Stimulated activated CD8-positive, alpha-beta memory T cell treated with anti-CD3 and anti-CD28 coated beads, Interleukin-7, amount 100 ng/mL, for 48 hours (primary cell): ENCODE measurements at places on chromosomes 12 and 14.

DNA sequence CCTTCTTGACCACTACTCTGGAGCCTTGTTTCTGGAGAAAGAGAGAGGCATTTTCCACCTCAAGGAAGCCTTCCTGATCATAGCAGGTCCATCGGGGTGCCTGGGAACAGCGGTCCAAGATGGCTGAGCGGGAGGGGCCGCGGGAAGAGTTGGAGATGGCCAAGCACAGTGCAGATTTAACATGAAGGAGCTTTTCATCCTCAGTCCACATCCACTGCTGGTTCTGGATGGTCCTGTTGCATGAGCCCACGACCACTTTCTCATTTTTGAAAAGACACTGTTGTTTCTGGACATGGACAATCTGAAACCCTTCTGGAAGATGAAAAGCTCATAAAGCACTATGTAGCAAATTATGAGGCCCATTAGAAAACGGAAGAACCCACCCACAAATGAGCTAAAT lies 1.5 kb downstream of the PTPRB start:
- DNase-seq = no peak

DNA sequence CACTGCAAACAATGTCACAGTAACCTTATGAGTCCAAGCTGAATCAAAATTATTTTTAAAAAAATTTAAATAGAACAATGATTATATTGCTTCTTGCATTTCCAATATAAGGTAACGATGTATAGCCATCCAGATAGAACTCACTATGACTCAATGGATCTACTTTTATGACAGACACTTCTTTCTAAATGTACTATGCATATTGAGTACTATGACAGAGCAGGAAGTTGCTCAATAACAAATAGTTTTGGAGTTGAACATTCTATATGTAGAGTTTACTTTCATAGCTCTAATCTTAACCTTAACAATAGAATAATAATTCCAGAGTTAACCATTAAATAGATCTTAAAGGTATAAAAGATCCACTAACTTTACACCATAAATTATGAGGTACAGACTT lies 46.7 kb upstream of the ALG10B start:
- no peak for DNase-seq

GRCh38 chr14:31243860-31244259 lies 36.3 kb upstream of the HECTD1 start:
- DNase-seq = no peak

- no peak for DNase-seq
These were observed 114.3 kb upstream of the RPH3A start for GRCh38 chr12:112677050-112677765.

DNA sequence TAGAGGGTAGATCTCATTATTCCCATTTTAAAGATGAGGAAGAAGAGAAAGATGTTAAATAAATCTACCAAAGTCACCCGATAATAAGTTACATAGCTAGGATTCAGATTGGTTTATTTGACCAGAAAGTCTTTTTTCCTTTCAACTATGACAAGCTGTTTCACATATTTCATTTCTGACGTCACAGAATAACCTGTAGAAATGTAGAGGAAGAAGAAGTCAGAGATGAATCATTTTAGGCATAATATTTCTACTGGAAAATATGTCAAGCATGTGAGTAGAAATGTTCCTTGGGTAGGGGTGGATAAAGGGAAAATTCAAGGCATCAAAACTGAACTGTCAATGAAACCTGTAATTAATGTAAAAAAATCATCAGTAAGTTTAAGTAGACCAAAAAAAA lies 107.0 kb downstream of the MGST1 start:
- DNase-seq = no peak

- DNase-seq = no peak
These were observed 156.3 kb downstream of the MSRB3 start for GRCh38 chr12:65434737-65435136.

GRCh38 chr14:59343585-59343984 lies 121.6 kb downstream of the GPR135 start:
- no peak for DNase-seq

GRCh38 chr12:100494026-100494425 lies 20.4 kb downstream of the NR1H4 start:
- DNase-seq = no peak

DNA sequence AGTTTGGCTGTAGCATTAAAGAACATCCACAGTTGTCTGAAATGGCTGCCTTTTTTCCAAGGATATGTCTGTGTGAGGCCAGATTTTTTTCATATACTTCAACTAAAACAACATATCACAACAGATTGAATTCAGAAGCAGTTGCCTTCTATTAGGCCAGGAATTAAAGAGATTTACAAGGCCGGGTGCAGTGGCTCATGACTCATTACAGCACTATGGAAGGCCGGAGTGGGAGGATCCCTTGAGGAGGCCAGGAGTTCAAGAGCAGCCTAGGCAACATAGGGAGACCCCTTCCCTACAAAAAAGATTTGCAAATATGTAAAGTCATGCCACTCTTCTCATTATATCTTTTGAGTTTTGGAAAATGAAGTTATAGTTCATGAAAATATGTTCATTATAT lies 108.6 kb downstream of the KTN1 start:
- DNase-seq = no peak

DNA sequence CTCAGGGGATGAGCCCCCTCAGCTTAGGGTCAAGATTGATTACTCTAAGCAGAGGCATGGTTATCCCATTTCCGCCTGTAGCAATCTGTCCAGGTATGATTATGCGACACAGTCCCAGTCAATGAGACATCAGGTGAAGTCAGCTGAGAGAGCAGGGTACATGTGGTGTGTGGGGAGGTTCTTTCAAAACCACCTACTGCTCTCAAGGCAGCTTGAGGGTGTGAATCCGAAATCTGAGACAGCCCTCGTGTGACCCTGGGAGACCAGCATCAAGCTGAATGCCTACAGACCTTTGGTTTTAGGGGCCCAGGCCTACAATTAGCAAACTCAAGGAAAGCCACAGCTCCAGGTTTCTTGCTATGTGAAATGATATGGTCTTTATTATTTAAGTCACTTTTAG lies 275.7 kb downstream of the ITPR2 start:
- DNase-seq = no peak

- no peak for DNase-seq
These were observed 57.9 kb upstream of the SLCO1B1 start for GRCh38 chr12:21073129-21073528.

DNA sequence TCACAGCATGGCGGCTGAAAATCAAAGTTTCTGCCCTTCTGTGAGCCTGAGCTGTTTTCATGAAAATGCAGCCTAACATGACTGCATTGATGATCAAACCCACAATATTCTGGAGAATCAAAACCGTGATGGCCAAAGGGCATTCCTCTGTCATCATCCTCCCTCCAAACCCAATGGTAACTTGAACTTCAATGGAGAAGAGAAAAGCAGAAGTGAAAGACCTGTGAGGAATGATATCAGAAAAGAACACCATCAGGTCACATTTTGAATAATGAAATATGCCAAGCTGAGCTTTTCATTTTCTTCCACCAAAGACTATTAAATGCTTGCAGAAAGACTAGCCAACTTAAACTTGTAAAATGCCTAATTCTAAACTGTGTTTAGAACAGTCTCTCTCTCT lies 8.1 kb downstream of the KCNJ8 start:
- DNase-seq = no peak

DNA sequence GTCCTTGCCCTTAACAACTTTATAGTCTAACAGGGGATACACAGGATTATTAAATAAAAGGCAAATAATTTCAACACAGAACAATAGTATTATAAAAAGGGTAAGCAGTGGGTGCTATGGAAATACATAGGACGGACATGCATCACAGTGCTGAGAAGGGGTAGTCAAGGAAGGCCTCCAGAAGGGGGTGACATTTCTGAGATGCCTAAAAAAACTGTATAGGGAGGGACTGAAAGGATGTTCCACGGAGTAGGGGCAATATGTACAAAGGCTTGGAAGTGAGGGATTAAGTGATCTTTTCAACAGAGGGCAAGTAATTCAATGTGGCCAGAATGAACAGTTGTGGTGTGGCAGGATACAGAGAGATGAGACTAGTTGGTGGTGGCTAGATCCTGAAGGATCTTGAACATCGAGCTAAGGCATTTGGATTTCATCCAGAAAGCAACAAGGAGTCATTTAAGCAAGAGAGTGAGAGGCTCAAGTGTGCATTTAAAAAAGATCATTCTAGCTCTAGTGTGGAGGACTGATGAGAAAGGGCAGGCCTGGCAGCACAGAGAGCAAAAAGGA lies 8.9 kb upstream of the ATP5MC2 start:
- DNase-seq = no peak

GRCh38 chr12:113439606-113440030 lies 17.4 kb downstream of the SDSL start:
- DNase-seq = no peak

DNA sequence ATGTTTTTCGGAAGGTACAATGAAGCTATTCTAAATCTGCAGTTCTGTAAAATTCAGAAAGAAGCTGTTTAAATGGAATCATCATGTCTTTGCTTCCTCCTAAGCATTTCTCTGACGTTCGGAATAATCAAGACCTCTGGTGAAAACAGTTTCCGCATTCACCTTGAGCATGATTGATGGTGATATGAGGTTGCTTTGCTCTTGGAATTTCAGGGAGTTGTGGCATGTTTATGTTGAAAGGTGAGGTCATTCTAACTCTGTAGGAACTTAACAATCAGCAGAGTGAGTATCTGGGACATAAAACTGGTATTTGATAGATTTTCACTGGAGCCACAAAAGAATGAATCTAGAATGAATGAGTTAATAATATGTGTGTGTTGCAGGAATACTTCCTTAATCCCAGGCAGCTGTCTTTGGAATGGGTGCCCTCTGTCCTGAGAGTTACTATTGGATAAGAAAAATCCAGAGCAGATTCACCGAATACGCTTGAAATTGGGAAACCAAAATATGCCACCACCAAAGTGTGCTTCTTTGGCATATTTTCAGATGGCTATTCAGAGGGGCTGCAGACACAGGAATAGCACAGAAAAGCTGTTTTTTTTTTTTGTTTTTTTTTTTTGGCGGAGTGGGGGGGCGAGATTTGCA lies 599.1 kb downstream of the CCER1 start:
- DNase-seq = no peak

- DNase-seq = no peak
These were observed 913.6 kb downstream of the GALC start for GRCh38 chr14:87079416-87079815.

DNA sequence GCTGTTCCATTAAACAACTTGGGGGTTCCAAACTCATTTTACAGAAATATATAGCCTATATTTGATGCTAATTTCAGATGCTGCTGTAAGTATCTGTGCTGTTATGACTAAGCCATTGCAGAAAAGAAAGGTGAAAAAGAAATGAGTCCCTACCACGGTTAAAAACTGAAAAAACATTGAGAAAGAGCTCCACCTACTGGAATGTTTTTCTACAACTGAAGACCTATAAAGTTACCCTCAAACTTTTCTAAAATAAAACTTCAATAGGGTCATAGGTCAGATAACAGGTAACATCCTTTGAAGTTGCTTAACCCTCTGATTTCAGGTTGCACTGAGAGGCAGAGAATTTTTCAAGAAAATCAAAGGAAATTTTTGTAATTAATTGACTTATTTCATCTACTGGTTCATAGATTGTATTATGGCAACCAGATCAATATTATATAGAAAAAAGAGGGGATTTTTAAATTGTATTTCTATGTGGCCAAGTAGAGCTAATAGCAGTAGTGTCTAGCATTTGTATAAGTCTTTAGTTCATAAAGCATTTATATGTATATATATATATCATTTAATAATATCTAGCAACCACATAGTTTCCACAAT lies 279.9 kb downstream of the RPS29 start:
- DNase-seq = no peak

- no peak for DNase-seq
These were observed 9.9 kb downstream of the PUS1 start for GRCh38 chr12:131939007-131939406.

GRCh38 chr12:64400041-64400440 lies 4.2 kb upstream of the XPOT start:
- DNase-seq = no peak

DNA sequence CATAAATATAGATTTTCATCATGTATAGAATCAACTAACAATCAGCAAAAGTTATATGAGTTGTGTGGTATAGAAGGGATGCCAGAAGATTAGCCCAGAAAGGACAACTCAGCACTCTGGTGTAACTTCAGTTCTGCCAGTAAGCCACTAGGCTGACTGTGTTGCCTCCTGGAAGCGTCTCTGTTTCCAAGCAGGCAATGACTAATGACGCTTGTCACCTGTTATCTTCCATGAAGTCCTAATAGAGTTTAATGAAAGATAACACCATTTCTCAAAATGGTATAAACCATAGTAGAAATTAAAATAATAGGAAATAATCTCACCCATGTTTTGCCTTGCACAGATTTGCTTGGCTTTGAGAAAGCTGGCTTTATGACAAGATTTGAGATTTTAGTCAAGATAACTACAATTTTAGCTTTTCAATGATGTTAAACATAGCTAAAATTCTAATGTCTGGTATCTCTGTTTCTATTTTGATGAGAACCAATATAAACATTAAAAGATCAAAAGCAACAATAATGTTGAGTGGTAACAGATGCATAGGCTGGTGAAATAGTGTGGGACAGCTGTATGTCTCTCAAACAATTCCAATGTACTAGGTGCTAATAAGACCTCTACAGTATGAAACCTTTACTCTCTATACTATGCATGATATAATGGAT lies 9.0 kb upstream of the RNU6-7 start:
- DNase-seq = no peak

- DNase-seq = no peak
These were observed 153.3 kb downstream of the SLCO1B3 start for GRCh38 chr12:20963762-20964161.

- no peak for DNase-seq
These were observed 771.7 kb downstream of the NOVA1 start for GRCh38 chr14:25826105-25826504.

- DNase-seq = peak; percentile 41
These were observed 1104.1 kb upstream of the TMEM132C start for GRCh38 chr12:127162902-127163301.

DNA sequence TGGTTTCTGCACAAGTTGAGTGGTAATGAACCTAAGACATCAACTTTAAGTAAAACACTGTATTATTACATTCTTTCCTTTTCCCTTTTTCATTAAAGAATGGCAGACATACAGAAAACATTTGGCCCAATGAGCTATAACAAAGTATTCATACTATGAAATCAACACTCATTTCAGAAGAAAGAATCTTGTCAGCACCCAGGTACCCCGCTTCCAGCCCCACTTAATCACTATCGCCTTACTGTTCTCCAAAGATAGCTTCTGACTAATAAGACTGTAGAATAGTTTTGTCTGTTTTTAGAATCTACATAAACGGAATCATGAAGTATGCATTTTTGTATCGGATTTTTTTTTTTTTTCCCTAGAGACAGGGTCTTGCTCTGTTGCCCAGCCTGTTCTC lies 9.5 kb downstream of the CNTN1 start:
- DNase-seq = no peak

- no peak for DNase-seq
These were observed 124.7 kb upstream of the PWP1 start for GRCh38 chr12:107560899-107561285.
